ENCODE measurements at places on chromosomes 3 and 15. TPM values are rescaled to one million over a fixed set of nuclear protein-coding genes. Genes with fewer than 3 reads are reported as not detected.

Gene GRIP2
- total RNA-seq, result 1.3 TPM

Gene NOX5
- total RNA-seq, result 0.16 TPM

DNA sequence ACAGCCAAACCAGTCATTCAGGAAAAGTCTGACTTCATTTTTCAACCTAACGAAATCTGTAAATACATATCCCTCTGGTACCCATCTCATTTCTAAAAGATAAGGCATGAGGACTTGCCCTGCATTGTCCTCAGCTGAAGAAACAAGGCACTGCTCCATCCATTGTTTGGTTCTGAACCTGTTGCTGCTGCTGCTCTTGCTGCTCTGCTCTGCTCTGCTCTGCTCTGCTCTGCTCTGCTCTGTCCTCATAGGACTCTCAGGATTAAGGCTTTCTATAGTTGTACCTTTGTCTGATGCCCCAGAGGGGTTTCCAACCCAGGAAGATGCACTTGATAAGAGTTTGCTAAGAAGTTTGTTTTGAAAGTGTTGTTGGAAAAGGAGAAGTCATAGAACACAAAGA, 38.2 kb downstream of the CMSS1 start:
- no peak for DNase-seq

DNA sequence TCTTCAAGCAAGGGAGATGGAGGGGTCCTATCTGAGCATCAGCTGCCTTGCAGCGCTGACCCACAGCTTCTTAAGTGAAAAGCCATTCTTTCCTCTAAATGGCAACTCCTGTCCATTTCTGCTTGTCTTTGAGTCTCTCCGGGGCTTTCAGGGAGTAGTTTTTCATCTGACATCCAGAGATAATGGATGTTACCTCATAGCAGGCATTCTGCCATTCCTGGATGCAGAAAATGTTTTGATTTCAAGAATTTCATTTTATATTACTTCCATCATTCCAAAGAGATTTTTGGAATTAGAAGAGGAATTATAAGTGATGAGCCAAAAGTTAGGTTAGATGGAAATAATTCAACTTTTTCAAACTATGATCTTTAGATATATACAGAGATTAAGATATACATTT, 44.9 kb upstream of the GABRG3 start:
- no peak for DNase-seq

GRCh38 chr3:108292450-108292849, 3.9 kb upstream of the HHLA2 start:
- DNase-seq, result no peak
